ENCODE measurements at places on chromosomes 13 and 19.

GRCh38 chr13:45807520-45808099, 43.9 kb downstream of the SIAH3 start:
- peak; percentile 35 for DNase-seq

DNA sequence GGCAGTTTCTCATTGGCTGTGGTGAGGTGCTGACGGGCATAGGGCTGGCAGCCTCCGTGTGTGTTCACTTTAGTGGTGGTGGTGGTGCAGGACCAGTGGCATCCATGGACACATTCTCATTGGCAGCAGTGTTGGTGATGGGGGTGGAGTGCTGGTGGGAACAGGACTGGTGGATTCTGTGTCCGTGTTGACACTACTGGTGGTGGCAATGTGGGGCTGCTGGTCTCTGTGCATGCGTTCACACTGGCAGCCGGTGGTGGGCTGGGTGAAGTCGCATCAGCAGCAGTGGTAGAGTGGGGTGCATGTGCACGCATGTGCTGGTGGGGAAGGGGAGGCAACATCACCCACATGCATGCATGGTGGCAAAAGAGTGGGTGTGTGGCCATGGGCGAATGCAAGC, 1471.4 kb upstream of the PCDH20 start:
- no peak for DNase-seq

GRCh38 chr19:51750400-51751094, 1.1 kb downstream of the FPR1 start:
- DNase-seq: peak; percentile 43

- DNase-seq: no peak
Observed at GRCh38 chr13:100387416-100387815, 201.2 kb downstream of the GGACT start.

DNA sequence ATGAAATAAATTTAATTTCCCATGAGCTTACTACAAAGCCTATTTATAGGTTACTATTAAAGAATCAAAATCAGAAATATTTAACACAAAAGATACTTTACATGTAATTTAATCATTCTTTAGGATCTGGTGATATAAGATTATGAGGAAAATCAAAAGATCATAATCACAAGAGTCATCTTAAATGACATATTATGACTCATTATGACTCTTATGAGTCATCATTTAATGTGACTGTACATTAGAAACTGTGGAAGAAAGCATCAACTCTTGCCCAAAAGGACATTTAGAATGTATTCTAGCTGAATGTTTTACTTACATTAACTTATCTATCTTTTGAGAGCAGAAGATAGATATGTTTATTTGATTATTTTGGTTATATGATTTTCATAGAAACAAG, 458.6 kb downstream of the DCT start:
- peak; percentile 3 for DNase-seq

DNA sequence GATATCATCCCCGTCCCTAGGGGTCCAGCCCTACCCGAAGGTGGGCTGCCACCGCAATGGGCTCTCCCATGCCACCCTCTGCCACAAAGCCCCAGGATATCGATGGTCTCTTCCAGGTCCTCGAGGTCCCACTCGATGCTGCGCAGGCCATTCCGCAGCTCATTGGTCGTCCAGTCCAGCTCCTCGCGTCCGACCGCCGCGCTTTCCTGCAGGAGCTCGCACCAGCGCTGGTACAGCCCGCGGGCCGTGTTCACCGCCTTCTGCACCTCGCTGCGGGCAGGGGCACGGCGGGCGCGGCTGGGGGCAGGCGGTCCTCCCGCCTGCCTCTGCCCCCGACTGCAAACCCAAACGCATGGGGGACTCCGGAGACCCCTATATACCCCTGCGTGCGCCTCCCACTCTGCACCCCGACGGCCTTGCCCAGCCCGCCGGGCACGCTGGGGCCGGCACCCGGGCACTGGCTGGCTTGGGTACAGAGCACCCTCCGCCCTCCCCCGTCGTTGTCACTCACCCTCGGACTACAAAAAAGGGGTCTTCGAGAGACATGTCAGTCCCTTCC, 468 bp downstream of the STX10 start:
- no peak for DNase-seq

DNA sequence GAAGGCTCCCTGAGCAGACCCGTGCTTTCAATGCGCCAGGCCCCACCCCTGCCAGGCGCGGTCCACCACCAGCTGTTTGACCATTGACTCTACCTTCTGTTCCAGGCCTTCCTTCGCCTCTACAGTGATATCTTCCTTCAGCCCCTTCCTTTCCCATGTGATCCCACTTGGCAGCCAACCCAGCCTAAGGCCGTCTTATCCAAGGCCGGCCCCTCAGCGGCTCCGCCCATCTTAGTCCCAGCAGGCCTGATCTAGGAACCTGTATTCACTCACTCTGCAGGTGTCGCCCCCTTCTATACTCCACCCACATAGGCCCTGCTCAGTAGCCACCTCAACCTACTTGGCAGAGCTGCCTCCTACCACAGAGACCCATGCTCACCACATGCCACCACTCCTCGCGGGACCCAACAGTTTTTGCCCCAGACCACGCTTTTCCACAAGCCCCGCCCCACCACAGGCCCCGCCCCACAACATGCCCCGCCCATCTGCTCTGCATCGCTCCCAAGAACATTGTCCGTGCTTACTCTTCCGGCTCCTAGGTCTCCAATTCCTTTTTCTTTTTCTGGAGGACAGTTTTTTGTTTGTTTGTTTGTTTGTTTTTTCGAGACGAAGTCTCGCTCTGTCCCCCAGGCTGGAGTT, 2.9 kb downstream of the RASIP1 start:
- no peak for DNase-seq

DNA sequence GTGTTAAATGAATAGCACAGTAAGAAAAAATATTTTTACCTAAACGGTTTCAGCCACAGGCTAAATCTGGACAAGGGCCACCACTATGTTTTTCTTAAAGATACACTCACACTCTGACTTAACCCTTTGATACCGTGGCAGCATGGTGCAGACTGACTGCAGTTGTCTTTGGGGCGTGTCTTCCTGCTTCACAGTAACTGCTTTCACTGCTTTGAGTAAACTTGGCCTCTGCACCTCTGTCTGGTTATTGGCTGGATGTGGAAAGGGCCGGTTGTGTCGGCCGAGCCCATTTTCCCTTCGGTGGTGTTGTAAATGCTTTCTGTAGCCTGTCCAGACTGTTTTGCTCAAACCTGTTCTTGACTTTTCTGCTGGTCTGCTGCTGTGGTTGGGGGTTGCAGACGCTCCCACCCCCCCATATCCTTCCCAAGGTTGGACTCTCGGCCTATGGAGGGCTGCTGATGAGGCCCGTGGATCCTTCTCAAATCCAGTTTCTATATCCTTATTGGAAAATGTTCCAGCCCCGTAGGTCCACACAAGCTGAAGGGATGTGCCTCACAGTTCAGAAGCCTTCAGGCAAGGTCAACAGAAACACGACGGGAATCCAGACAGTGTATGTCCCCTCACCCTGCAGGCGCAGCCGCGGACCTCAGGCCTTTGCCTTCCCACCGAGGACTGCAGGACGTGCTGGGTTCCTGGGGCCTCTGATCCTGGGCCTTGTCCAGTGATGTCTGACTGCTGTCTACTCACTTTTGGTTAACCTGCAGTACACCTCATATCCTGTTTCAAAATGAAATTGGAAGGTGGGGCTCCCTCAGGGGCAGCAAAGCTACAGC, 90.2 kb upstream of the RNF113B start:
- peak; percentile 8 for DNase-seq

- DNase-seq: peak; percentile 16
Observed at GRCh38 chr13:20118268-20119140, 42.3 kb downstream of the GJA3 start.

DNA sequence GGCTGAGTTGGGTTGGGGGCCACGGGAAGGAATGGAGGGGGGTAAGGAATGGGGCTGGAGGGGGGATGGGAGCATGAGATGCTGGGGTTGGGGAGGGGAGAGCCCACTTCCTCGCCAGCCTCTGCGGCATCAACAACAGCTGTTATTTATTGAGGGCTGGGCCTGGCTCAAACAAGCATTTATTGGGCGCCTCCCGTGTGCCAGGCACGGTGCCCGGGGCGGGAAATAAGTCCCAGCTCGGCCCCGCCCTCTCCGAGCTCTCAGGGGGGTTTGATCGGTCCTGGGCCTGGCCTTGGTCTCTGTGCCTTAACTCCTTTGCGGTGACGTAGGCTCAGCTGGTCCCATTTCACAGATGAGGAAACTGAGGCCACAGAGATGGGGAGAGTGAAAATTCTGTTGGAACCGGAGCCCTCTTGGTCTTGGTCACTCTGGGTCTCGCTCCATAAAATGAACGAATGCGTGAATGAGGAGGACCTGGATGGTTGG, 919 bp upstream of the ADAMTS10 start:
- DNase-seq: no peak

GRCh38 chr13:62290542-62290941, 874.9 kb upstream of the PCDH20 start:
- DNase-seq: no peak

GRCh38 chr13:98571955-98572662, 4.8 kb downstream of the STK24 start:
- DNase-seq: peak; percentile 94

GRCh38 chr13:33927315-33927714, 109.4 kb downstream of the RFC3 start:
- peak; percentile 91 for DNase-seq

DNA sequence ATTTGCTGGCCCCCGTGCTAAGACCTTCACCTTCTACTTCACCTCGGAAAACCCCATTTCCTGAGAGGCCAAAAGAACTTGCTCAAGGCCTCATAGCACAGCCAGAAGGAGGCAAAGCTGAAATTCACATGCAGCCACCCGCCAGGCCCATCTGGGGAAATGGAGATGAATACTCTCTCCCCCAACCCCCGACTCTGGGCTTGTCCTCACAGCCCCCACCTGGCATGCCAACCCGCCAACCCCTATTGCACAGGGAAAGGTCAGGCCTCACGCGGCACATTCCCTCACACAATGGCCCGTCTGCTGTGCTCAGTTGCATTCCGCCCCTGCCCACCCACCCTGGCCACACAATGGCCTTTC, 3.2 kb downstream of the PRX start:
- no peak for DNase-seq

DNA sequence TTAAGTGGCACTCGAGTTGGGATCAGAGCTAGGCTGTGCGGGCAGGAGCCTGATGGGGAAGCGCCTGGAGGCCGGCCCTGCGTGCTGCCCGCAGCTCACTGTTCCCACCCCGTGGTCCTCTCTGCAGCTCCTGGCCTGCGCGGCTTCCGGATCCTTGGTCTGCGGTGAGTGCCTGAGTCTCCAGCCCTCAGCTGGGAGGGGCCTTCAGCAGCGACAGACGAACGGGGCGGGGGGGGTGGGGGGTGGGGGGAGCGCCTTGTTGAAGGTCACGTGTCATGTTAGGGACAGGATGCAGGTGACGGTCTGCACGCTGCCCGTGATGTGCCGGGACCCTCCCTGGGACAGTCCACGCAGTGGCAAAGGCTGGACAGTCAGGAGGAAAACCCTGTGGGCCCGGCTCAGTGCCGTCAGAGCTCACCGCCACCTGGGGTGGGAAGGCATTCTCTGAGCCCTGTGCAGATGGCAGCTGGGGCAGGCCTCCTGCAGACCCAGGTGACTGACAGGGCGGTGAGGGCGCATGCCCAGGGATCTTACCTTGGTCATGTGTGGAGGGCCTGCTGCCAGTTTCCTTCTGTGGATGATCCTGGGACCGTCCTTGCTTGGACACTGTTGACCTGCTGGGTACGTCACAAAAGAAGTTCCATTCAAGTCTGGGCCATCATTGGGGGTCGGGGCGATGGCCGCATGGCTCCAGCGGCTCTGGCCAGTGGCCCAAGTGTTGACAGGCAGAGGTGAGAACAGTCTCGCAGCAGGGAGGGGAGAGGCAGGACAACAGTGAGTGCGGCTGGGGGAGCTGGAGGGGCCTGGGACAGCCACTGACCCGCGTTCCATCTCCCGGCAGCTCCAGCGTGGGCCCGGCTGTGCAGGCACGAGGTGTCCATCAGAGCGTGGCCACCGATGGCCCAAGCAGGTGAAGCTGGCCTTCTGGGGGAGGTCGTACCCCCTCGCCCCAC, 4.3 kb downstream of the NDUFS7 start:
- no peak for DNase-seq
